Stimulated activated CD4-positive, alpha-beta T cell treated with anti-CD3 and anti-CD28 coated beads, Interleukin-15, amount 100 ng/mL, for 1 hour (primary cell): ENCODE measurements at places on chromosomes 2 and 18.

- DNase-seq: no peak
These were observed 131.8 kb upstream of the KYNU start for GRCh38 chr2:142745691-142746090.

DNA sequence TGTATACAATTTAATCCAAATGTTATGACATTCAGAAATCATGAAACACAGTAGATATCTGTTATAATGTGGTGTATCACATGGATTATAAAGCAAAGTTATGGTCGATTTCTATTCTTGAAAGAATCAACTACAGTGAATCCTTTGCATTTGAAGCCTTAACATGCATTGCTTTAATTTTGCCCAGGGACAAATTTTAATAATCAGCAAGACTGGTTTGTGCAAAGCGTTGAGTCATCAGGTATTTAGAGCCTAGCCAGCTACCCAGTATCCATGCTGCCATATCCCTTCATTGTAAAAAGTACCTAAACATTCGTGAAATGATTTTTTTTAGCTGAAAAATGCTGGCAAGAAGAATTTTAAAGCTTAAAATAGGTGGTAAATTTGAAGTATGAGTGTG, 8.9 kb upstream of the SPDYA start:
- no peak for DNase-seq

DNA sequence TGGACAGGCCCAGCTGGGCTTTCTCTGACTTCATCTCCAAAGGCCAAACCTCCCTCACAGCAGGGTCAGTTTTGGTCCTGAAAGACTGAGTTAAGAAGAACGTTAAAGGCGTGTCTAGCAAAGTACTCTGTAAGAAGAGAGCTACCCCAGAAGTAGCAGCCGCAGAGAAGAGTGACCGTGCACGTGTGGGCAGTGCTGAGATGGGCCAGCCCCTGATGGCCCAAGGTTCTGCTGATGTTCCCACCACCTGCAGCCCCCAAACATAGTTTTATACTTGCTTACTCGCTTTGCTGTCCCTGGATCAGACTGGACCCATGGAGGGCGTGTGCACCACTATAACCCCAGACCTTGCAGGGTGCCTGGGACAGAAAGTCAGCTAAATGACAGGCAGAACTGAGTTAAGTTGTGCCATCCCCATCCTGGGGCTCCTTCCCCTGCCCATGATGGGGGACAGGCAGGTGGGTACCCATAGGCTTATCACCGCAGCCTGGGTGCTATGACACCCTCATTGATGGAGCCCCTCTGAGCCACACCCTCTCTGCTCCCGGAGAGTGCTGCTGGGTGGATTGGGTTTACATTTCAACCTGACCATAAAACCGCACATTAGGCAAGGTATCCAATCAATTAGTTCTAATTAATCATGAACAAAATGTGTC, 367.3 kb upstream of the HS6ST1 start:
- DNase-seq: no peak

- DNase-seq: no peak
These were observed 150.5 kb upstream of the TWIST2 start for GRCh38 chr2:238697193-238698071.

- DNase-seq: no peak
These were observed 139.0 kb upstream of the LINC00305 start for GRCh38 chr18:64287926-64288325.

- no peak for DNase-seq
These were observed 1.3 kb downstream of the SP9 start for GRCh38 chr2:174335988-174336500.

DNA sequence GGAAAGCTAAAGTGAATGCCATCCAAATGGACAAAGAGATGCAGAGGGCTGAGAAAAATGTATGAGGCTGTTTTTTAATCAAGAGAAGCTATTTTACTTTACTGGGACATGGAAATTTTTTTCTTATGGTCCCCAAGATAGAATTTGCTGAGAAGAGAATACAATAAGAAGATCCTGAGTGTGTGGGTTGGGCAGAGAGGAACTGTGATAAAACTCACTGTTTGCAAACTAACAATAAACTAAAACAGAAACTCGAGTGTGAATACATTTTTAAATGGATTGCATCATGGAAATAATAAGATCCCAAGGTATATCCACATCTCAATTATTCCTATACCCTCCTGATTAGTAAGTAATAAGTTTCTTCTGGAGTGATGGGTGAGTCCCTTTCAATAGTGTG, 4.4 kb downstream of the NEB start:
- no peak for DNase-seq

GRCh38 chr2:23453836-23454460, 69.0 kb downstream of the KLHL29 start:
- DNase-seq: no peak

- no peak for DNase-seq
These were observed 1.4 kb upstream of the KIF3C start for GRCh38 chr2:25983735-25984134.

DNA sequence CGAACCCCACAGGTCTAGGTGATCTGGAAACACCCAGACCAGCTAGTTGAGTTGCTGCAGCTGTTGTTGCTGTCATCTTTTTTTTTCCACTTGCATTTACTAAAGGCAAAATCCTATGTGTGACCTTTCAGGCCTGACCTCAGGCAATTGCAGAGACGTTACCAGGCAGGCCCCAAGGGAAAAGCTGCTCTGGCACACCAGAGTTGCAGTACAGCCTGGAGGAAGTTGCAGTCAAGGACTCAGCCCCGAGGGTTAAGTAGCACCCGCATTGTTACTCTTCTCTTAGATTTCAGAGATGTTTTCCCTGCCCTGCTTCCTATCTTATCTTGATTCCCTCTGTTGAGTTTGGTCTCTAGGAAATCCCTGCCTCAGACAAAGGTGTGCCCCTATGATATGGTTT, 45.2 kb upstream of the SMAD2 start:
- DNase-seq: no peak

DNA sequence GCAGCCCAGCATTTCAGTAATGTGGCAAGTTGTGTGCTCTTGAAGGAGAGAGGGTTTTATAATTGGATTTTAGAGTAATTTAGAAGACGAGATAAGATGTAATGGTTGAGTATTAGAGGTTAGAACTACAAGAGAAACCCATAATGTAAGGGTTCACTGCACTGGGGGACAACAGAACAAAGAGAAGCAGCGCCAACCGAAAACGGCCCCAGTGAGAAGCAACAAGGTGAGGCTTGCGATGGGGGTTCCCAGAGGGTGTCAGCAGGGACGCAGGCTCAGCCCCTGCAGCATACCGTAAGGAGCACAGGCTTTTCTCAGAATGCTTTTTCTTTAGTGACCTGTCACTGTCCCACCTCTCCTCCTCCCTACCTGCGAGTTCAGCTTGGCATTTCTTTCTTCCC, 183.9 kb upstream of the ETAA1 start:
- DNase-seq: no peak

DNA sequence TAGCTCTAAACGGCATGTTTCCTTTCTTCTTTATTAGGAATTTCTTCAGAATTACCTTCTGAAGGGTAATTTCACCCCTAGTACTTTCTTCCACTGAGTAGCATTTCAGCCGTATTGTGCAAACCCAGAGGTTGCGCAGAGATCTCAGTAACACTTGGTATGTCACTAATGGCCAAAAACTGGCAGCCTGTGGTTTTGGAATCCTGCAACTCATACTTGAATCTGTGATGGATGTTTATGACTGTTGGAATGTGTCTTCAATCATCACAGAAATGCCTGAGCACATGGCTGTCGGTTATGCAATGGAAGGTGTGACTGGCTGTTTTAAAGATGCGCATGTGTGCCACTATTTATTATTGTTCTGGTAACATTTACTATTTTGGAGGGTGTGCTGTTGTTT, 100.0 kb downstream of the COLEC12 start:
- no peak for DNase-seq

DNA sequence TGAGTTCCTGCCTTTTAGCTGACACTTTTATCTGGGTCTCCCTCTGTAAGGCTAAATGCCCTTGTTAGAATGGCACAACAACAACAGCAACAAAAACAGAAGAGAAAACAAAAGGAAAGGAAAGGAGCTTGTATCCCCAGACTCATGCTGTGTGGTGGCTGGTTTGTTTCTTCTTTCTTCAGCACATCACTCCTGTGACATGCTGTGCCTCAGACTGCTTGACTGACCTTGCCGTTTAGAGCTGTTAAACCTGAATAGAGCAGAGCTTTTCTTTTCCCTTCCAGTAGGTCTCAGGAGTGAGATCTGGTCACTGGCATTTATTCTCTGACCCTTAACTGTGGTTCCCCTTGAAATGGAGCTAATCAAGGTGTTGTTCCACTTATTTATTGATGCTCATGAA, 18.9 kb downstream of the GALNT13 start:
- no peak for DNase-seq

GRCh38 chr2:196783431-196784094, 15.9 kb downstream of the GTF3C3 start:
- no peak for DNase-seq

- DNase-seq: no peak
These were observed 87.6 kb downstream of the SLC8A1 start for GRCh38 chr2:40364151-40364874.

- no peak for DNase-seq
These were observed 80.2 kb downstream of the NUP35 start for GRCh38 chr2:183204397-183204796.

- no peak for DNase-seq
These were observed 408.9 kb downstream of the RIT2 start for GRCh38 chr18:42706618-42707017.

- no peak for DNase-seq
These were observed 312.8 kb upstream of the GYPC start for GRCh38 chr2:126343136-126343535.
